ENCODE measurements at places on chromosomes 7 and 10.
A peak's percentile ranks its signal among the peaks of the same experiment; 100 is the strongest.

DNA sequence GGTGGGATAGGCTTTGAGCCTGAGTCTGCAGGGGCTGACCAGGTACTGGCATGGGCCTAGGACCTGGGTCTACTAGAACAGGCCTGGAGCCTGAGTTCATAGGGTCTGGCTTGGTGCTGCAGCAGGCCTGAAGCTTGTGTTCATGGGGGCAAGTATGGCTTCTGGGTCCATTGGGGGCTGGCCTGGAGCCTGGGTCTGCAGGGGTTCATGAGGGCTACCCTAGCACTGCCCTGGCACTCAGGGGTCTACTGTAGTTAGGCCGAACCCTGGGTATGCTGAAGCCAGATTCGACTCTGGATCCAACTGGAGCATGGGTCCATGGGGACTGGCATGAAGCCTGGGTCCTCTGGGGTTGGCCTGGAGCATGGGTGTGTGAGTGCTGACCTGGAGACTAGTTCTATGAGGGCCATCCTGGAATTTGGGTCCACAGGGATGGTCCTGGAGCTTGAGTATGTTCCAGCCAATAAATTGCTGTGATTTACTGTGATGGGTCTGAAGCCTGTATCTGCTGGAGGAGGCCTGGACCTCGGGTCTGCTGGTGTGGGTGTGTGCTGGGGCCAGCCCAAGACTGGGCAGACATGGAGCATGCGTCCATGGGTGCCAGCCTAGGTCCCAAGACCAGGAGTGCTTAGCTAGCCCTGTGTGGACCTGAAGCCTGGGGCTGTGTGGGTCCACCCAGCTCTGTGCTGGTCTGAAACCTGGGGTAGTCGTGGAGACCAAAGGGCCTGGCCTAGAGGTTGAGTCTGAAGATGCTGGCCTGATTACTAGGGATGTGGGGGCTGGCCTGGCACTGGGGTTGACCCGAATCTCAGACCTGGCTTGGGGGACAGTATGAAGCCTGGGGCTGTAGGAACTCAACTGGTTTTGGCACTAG lies 235.5 kb downstream of the NXPH1 start:
- DNase-seq = no peak

- DNase-seq = peak; percentile 76
These were observed 104.3 kb downstream of the TRIM24 start for GRCh38 chr7:138564365-138564764.

DNA sequence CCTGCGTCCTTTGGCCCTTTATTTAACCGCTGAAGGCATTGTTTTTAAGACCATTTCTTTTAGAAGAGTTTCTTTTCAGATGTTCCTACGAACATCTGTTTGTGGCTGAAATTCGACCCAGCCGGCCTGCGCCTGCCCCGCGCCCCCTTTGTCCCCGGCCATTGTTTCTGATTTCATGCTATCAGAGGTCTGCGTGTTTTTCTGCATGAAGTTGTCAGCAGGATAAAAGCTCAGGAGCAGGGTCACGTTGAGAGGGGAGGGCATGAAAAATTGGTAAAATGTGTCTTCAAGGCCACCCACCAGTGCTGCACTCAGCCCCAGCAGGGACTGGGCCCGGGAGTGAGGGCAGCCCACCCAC lies 43.1 kb downstream of the NKX6-2 start:
- no peak for DNase-seq

DNA sequence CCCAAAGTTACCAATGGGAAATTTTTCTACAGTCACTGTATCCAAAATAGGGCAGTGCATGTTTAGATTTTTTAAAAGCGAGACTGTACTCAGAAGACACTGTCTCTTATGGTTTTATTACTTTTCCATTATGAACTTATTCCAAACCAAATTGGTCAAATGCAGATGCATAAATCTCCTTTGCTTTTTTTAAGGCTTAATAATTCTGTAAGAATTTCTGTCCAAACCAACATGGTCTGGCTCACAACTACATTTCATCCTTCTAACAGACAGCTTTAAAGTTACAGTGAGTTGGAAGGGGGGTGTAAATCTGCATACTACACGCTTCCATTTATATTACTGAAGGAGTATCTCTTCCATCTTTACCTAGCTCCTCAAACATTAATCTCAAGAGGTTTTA lies 199.2 kb downstream of the SLC25A13 start:
- DNase-seq = no peak

- no peak for DNase-seq
These were observed 190.9 kb downstream of the RPS24 start for GRCh38 chr10:78224602-78225001.

GRCh38 chr7:106070201-106070551 lies 41.9 kb downstream of the SYPL1 start:
- DNase-seq = peak; percentile 84

DNA sequence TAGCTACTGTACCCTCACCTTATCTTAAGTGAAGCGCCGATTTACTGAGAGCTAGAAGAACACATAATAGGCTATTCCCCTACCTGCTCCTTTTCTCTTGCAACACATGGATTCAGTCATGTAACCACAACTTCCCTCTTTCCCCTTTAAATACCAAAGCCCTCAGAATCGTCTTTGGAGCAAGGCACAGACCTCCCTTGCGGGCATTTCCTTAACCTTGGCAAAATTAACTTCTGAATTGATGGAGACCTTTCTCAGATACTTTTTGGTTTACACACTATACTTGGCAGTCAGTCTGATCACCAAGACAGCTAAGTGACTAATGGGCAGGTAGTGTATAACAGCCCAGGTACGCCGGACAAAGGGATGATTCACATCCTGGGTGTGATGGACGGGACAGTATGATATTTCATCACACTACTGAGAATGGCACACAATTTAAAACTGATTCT lies 72.7 kb upstream of the SEC61G start:
- DNase-seq = peak; percentile 98

DNA sequence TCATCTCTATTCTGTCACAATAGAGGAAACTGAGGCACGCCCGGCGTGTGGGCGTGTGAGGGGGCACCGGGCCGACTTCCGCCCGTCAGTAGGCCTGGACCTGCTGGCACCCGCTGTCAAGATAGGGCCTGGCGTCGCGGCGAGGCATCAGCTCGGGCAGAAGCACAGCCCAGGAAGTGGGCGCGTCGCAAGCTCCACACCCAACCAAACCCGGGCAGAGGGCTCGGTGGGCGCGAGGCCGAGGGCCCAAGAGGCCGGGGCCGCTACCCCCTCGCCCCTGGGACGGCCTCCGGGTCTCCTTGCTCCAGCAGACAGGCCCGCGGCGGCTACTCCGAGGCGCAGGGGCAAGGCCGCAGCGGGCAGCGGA lies 91.2 kb downstream of the SPAG6 start:
- no peak for DNase-seq

- DNase-seq = no peak
These were observed 2.6 kb upstream of the PCBD1 start for GRCh38 chr10:70890917-70891431.

DNA sequence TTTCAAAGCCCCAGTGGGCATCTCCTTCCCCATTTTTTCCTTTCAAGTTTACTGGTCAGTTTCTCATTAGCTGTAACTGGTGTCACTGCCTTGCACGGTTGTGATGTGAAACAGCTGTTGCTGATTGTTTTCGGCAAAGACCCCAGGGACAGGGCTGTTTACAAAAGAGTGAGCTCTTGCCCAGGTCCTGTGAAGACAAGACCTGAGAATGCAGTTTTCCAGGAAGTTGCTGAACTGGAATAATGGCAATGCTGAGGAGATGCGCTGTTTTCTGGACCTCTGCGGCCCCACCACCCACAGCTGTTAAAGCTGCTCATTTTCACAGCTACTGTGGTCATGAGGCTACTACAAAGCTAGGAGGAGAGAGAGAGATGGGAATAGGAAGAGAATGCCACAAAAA lies 116.6 kb upstream of the RSU1 start:
- no peak for DNase-seq

GRCh38 chr10:31031205-31031557 lies 484 bp downstream of the ZNF438 start:
- DNase-seq = no peak

DNA sequence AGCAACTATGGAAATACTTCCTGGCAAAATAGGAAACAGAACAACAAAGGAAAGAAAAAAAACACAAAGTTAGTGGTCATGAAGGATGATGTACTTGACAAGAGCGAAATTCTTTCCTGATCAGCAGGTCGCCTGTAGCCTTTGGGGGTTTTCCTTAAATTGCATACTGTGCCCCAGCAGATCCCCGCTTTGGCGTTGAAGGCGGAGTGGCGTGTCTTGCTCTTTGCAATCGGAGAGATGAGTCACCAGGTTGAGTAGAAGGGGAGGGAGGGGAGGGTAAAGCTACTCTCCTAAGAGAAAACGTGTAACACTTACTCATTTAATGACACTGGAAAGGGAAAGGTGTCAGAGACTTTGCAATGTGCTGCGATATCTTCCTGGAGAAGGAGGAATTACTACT lies 587.2 kb downstream of the SORCS1 start:
- peak; percentile 95 for DNase-seq
